ENCODE measurements at places on chromosomes 12 and 14.
A peak's percentile ranks its signal among the peaks of the same experiment; 100 is the strongest.

DNA sequence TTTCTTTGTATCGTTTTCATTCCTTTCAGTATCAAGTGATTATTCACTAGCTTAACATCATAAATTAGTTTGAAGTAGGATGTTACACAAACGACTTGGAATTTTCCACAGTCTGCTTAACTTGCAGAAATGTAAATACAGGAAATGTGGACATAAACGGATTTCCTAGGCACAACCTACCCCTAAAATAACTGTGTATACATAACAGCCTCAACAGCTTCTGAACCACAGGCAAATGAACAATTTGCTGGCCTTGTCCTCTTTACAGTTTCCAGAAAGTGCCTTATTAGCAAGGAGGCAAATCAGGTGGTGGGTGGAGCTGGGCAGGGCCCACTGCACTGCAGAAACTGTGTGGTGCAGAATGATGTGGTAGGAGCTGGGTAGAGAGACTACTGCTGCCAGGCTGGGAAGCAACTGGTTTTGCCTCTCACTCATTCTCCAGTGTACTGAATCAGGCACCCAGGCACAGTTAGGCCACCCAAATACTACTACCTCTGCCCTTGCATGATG is 14.1 kb downstream of the DRAM1 start:
- DNase-seq, result no peak

DNA sequence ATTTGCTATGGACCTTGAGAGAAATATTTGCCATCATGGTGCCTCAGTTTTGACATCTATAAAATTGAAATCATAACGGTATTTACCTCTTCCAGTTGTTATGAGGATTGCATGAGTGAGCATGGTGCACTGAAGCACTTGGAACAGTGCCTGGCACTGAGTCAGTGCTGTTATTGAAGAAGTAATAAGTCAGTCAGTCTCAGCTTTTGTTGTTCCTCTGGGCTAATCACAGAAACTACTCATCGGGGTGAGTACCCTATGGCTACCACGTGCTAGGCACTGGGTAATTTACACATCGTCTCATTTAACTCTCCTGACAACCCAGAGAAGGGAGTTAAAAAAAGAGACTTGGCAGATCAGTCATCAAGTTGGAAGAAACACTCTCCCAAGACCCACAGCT is 159.5 kb upstream of the NRXN3 start:
- no peak for DNase-seq

GRCh38 chr12:30613119-30613830 is 82.4 kb downstream of the IPO8 start:
- DNase-seq, result no peak

- no peak for DNase-seq
Measured at GRCh38 chr12:44847403-44847802, 28.7 kb downstream of the NELL2 start.

GRCh38 chr14:58862416-58863160 is 224.8 kb downstream of the DACT1 start:
- DNase-seq, result no peak

DNA sequence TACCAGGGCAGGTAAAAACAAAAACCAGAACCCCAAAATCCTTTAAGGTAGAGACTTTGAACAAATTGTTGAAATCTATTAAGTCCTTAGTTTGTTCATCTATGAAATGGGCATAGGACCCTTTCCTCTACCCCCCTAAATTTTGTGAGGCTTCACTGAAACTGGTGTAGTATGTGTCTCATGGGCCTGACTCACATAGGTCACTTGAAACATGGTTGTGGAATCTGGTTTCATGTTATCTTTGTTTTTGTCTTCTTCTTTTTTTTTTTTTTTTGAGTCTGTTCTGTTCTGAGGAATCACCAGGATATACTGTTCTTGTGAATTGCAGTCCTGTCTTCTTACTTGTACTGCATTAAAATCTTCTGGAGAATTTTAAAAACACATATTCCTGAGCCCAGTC is 202.2 kb downstream of the KTN1 start:
- no peak for DNase-seq

DNA sequence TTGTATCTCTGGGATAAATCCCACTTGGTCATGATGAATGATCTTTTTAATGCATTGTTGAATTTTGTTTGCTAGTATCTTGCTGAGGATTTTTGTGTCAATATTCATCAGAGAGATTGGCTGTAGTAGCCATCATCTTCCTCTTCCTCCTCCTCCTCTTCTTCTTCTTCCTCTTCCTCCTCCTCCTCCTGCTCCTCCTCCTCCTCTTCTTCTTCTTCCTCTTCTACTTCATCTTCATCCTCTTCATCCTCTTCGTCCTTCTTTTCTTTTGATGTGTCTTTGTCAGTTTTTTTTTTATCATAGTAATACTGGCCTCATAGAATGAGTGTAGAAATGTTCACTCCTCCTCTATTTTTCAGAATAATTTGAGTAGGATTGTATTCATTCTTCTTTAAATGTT is 15.4 kb upstream of the PPM1H start:
- DNase-seq, result no peak

- DNase-seq, result no peak
Measured at GRCh38 chr14:33390335-33390734, 451.7 kb downstream of the NPAS3 start.

GRCh38 chr12:7064516-7064915 is 4.0 kb downstream of the C1S start:
- no peak for DNase-seq

- no peak for DNase-seq
Measured at GRCh38 chr12:126547905-126548304, 1482.7 kb downstream of the AACS start.

GRCh38 chr14:100594625-100594951 is 7.4 kb upstream of the BEGAIN start:
- DNase-seq, result no peak

GRCh38 chr12:85299053-85299452 is 19.0 kb downstream of the ALX1 start:
- no peak for DNase-seq

DNA sequence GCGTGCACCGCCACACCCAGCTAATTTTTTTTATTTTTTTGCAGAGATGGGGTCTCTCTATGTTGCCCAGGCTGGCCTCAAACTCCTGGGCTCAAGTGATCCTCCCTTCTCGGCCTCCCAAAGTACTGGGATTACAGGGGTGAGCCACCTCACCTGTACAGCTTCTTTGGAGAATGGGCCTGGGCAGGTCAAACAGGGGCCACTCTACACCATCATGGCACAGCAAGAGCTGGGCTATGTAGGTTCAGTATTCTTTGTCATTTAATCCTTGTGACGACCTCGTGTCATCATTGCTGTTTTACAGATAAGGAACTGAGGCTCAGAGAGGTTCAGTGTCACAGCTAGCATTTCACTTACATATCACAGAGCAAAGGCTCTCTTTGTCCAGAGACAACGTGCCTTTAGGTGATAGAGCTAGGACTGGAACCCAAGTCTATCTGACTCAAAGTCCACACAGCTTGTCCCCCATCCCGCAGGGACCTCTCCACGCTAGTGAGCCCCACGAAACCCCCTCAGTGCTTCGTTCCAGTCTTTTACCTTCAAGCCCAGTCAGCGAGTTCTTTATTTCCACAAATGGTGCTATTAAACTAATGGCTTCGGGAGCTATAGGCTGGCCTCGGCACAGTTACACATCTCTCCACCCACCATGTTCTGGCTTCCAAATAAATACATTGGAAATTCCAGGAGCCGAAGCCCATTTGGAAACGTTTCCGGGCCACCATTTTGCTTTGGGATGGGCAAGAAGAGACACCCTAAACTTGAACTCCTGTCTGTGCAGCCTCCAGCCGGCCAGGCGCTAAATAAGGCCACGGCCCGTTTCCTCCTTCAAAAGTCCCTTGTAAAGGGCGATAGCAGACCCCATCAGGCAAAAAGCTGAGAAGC is 660 bp upstream of the MAP1LC3B2 start:
- no peak for DNase-seq

- DNase-seq, result no peak
Measured at GRCh38 chr12:114690267-114691135, 6.5 kb upstream of the TBX3 start.

GRCh38 chr12:57216921-57217879 is 606 bp downstream of the NXPH4 start:
- DNase-seq, result no peak

DNA sequence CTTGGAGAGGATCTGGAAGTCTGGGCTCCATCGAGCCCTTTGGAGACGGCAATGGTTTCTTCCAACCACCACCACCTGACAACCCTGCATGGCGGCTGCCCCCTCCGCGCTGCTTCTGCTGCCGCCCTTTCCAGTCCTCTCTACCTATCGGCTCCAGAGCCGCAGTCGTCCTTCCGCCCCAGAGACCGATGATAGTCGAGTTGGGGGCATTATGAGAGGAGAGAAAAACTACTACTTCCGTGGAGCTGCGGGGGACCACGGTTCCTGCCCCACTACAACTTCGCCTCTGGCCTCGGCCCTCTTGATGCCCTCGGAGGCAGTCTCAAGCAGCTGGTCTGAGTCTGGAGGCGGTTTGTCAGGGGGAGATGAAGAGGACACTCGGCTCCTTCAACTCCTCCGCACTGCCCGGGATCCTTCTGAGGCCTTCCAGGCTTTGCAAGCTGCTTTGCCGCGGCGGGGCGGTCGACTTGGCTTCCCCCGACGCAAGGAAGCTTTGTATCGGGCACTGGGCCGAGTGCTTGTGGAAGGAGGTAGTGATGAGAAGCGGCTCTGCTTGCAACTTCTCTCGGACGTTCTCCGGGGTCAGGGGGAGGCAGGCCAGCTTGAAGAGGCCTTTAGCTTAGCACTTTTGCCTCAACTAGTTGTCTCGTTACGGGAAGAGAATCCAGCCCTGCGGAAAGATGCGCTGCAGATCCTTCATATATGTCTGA is 499 bp downstream of the TOGARAM1 start:
- DNase-seq, result peak; percentile 26

- DNase-seq, result no peak
Measured at GRCh38 chr12:131087302-131087818, 133.7 kb downstream of the ADGRD1 start.

DNA sequence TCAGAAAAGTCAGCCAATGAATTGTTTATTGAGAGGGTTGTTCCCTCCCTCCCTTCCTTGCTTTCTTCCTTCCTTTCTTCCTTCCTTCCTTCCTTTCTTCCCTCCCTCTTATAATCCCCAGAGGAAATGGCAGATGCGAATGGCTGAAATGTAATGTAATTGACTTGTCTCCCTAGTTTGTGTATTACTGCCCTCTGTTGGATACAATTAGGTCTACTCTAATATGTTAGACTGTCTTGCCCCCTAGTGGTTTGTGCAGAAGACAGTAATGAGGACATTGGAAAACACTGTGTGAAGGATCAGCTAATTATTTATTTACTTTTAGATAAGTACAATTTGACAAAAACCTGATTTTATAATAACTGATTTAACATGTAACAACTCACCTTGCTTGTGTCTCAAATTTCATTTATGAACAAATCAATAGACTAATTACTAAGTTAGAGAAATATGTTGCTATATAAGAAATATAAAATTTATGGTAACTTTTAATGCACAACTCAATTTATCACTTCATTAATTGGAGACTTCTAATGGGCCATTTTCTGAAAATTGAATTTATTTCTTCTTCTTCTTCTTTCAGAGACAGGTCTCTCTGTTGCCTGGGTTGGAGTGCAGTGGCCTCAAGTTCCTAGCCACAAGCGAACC is 229.8 kb upstream of the LRIG3 start:
- DNase-seq, result no peak

GRCh38 chr14:89214221-89214965 is 202.6 kb downstream of the FOXN3 start:
- no peak for DNase-seq

DNA sequence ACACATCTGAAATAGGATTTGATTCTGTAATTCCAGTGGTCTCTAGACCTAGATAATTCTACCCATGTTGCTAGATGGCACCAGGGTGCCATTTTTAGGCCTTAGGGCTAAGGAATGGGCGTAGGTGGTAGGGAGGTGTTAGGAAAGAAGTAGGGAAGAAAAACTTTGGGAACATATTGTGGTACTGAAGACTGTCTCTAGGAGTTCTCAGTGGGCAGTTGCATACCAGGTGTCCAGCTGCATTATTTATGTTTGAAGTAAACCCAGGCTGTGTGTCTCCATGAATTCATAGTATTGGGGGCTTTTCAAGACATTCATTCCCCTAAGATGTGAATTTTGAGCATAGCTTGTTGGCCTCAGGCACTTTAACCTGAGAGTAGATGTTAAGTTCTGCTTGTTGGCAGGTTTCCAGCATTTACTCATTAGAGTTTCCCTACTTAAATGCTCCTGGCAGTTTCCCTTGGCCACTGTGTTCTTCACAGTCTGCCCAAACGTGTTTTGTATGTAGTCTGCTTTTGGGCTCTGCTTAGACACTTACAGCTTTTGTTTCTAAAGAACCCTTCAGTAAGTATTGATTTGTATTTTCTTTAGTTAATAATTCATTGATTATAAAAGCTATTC is 31.5 kb upstream of the CCT2 start:
- no peak for DNase-seq

DNA sequence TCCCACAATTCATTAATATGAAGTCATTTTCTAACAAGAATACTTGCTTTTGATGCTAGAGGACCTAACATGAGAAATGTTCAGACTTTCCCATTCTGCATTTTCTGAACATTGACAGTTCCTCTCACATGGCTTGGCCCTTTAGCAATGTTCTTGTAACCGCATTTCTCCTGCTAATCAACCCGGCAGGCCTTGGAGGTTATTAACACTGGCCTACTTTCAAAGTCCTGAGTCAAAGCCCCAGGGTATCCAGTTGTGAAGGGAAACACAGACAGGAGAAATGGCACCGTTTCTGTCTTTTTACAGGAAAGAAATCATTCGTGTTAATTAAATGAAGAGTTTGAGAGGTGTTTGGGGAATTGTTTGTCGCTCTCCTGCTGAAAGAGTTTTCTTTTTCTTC is 446.5 kb upstream of the MIS18BP1 start:
- DNase-seq, result no peak

DNA sequence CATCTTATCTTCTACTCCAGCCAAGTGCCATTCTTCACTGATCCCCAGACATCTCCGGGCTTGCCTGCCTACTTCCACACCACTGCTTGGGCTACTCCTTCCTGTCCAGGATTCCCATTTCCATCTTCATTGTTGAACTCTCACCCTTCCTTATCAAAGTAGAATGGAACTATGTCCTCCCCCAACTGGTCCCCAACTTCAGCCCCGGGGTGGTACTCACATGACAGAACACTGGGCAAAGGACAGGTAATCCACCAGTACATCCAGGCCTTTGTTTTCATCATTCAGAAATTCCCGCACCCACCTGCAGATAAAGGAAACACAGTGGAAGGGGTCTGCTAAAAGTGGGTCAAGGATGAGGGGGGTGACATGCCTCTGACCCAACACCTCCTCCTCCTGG is 38.4 kb downstream of the PRPF40B start:
- DNase-seq, result no peak

GRCh38 chr12:46537387-46537955 is 164.9 kb upstream of the SLC38A2 start:
- no peak for DNase-seq

Measured in stimulated activated CD4-positive, alpha-beta T cell treated with anti-CD3 and anti-CD28 coated beads, TNF-alpha, amount 100 ng/mL, for 24 hours (primary cell).